ENCODE measurements at places on chromosomes 13 and 19.

GRCh38 chr19:54297759-54298305 is 15.1 kb downstream of the LILRA5 start:
- DNase-seq: no peak

DNA sequence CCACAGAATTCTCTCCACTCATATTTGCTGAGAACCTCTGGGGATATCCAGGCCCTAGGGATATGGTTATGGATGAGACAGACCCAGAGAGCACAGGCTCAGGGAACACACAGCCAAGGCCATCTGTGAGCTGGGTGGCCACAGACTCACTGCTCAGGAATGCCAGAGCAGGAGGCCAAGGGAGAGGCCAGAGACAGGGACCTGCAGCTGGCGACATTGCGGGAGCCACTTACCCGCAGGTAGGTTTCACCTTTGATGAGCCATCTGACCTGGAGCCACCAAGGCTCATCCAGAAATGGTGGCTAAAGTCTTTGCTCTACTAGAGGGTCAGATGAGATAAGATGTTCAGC is 29.4 kb downstream of the CCNE1 start:
- DNase-seq: no peak

GRCh38 chr19:10780368-10780767 is 55.6 kb downstream of the TMED1 start:
- DNase-seq: no peak

- DNase-seq: no peak
Measured at GRCh38 chr19:51027873-51028272, 1.5 kb upstream of the KLK11 start.

- no peak for DNase-seq
Measured at GRCh38 chr19:53519446-53519845, 18.5 kb upstream of the ZNF331 start.

GRCh38 chr19:32750441-32751055 is 31.0 kb downstream of the TDRD12 start:
- no peak for DNase-seq

GRCh38 chr13:113258321-113259054 is 38.6 kb upstream of the LAMP1 start:
- DNase-seq: no peak

GRCh38 chr19:2603334-2603733 is 99.2 kb downstream of the GNG7 start:
- DNase-seq: no peak

DNA sequence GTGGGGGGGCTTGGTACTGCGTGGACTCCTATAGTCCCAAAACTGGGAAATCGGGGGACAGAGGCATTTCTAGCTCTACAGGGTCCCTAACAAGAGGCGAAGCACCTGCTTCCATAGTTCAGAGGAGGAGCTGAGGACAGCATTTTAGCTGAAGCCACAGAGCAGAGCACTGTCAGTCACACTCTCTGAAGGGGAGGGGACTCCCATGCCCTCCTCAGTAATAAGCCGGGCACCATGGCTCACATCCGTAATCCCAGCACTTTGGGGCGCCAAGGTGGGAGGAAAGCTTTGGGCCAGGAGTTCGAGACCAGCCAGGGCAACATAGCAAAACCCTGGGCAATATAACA is 3.8 kb downstream of the NPAS1 start:
- no peak for DNase-seq

DNA sequence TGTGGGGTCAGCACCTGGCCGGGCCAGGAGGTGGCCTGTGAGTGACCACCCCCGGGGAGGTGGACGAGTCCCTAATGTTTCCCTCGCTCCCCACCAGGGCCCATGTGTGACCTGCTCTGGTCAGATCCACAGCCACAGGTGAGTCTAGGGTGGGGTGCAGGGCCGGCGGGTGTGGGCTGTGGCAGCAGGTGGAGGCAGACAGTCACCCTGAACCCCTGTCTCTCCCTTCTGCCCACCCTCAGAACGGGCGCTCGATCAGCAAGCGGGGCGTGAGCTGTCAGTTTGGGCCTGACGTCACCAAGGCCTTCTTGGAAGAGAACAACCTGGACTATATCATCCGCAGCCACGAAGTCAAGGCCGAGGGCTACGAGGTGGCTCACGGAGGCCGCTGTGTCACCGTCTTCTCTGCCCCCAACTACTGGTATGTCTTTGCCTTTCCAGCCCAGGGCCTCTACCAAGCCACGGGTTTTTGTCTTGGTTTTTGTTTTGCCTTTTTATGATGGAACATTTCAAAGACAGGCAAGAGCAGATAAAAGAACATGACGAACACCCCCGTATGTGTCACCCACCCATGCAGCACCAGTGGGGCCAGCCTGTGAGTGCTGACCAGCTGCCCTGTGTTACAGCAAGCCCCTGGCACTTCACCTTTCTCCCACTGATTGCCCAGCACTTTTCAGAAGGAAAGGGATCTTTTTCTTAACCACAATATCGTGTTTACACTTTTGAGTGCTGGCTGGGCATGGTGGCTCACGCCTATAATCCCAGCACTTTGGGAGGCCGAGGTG is 24.9 kb downstream of the CCDC8 start:
- DNase-seq: no peak

DNA sequence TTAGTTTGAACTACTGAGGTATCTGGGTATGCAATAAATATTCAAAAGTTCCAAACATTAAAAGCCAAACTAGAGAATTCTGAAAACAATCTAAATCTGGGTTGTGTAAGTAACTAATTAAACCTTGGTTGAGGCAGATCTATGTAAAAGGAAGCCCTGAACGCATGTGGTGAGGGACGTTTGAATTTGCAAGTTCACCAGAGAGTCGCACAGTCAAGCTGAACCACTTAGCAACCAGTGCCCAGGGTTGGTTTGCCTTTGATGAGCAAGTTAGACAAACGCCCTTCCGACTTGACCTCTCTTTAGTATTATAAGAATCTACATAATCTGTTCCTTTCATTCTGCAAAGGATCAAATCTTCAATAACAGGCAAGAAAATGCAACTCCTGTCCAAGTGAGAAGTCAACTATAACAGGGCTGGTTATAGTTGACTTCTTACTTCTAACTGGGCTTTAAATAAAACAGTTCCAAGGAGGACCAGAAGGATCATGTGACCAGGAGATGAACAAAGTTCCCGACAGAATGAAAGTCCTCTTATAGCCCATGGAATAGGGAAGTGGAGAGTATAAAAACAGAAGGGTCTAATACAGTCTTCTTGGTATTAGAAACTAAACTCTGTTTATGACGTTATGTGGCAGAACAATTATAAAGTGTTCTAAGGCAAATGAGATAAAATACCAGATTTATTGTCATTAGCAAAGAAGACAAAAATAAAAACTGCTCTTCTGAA is 40.6 kb downstream of the PHF11 start:
- no peak for DNase-seq

DNA sequence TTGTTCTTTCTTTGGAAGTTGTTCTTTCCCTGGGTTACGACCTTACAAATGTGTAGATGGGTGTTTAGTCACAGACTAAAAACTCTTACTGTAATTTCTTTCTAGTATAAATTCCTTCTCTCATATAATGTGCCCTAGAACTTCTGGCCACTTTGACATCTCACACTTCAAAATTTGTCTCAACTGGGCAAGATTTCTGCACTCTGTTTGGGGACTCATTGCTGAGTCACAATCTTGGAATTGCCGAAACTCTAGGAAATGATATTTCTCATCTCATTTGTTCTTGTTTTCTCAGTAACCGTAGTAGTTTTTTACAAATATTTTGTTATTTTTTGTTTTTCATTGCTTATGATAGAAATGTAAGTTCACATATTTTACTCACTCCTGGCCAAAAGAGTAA is 2523.2 kb upstream of the PCDH20 start:
- DNase-seq: no peak

DNA sequence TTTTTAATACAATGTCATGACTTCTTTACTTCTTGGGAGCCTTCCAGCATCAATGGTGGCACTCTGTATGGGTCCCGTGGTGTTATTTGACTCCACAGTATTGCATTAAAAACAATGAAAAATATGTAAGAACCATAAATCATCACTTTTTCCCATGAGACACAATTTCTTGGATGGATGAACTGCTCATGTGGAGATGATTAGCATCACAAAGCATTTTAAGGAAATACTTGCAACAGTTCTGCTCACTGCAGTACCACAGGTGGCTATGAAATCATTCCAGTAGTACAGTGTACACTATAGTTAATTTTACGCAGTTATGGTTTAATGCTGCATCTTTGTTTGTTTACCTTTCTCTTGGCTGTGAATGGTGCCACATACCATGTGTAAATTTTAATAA is 37.2 kb upstream of the C1QTNF9B start:
- DNase-seq: no peak

DNA sequence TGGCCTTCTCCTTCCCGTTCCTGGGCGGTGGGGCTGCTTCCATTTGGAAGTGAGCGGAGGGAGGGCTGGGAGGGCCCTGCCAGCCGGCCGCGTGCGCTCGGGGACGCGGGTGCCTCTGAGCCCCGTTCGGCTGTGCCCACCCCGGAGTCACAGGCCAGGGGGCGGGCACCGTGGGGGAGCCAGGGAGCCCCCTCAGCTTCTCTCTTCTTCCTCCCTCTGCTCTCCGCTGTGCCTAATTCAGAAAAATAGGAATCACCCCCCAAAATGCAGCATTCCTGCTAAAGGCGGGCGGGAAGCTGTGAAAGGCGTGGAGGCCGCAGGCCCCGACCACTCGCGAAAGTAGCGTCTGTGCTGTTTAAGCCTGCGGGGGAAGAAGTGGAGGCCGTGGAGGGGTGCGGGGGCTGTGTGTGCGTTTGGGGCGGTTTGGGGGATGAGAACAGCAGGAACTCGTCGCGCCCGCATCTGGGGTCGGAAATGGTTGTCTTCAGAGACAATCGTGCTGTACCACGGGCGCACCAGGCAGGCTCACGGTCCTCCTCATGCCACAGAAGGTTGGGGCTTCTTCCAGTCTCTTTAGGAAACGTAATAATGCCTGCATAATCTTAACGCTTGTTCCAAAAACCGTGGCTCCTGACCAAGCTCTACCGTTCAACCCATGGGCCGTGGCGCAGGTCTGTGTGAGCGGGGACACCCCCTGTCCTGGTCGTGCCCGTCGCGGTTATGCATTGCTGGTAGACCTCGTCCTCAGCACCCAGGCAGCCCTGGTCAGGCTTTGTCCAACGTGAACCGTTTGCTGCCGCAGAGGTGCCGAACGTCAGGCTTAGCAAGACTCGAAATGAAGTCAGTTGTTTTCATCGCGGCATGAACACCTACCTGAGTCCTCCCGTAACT is 110.4 kb upstream of the SOX1 start:
- no peak for DNase-seq

- DNase-seq: no peak
Measured at GRCh38 chr19:30326393-30326710, 45.8 kb upstream of the ZNF536 start.

DNA sequence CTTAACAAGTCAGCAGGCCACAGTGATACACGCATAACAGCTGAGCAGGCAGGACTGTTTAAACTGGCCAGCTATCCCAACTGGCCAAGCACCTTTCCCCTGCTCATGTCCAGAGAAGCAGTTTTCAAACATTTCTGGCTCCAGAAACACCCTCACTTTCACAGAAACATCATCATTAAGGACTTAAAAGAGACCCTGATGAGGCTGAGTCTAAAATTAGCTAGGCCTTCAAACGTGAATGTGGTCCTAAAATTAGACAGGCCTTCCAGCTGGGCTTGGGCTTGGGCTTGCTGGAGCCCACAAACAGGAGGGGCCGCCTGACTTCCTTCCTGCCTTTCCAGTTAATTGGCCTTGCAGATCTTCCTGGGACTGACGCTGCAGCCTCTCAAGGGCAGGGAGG is 334.2 kb downstream of the DNAJC15 start:
- DNase-seq: no peak

- peak; percentile 49 for DNase-seq
Measured at GRCh38 chr13:28805193-28805819, 14.8 kb upstream of the MTUS2 start.

- DNase-seq: peak; percentile 62
Measured at GRCh38 chr19:13262450-13262849, 112.2 kb downstream of the IER2 start.

GRCh38 chr19:40055832-40056504 is at the start of gene ZNF780B:
TSS of gene ZNF780B (minus strand) at chr19:40056231. CDS start at chr19:40050332, 5,899 bp downstream.
- DNase-seq: peak; percentile 81

- DNase-seq: no peak
Measured at GRCh38 chr13:36029166-36029565, 102.0 kb downstream of the DCLK1 start.

DNA sequence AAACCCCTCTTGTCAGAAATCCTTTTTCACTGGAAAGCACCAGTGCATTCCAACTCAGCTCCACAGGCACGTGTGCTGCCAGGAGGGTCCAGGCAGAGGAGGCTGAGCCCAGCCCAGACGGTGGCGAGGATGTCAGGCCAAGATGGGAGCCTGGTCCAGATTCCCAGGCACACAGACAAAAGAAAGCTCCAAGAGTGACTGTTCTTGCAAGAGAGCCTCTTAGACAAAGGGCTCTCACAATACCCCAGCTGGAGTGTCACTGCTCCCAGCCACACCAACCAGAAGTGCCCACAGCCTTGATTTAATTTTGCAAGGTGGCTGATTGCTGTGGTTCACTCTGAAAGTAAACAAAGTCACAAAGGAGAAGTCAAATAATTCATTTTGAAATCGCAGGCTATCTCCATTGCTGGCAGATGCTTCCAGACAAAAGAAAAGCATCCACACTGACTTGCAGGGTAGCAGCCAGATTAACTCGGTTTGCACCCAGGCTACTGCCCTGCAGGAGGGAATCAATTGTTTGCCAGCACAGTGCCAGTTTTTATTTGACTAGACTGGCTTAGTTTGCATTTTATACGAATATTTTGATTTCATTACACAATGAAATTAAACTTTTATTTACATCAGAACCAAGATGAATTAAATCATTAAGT is 95.1 kb downstream of the RAB20 start:
- DNase-seq: no peak

DNA sequence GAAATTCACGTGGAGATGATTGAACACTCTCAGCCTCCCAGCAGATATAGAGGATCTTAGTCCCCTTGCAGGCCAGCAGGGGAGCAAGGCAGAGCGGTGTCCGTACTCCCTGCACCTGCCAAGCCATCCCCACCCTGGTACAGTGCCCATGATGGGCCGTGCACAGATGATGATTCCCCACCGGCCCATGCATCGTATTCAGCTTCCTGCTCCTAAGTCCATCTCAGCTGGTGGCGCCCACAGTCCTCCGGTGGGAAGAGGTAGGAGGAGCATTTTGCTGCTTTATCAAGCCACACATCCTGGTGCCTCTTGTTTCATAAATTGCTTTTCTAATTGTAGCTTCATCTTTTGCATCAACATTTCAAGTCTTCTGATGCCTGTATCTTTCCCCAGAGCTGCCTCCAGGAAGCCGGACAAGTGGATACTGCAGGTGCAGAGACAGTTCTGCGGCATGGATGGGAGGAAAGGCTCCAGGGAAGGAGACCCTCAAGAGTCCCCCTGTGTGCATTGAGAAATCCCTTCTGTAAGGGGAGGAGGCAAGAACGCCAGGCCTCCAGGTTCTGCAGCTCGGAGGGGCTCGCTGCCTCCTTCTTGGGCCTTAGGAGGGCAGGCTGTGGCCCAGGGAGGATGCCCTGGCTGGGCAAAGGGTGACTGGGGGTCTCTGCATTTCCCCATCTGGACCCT is 55.3 kb downstream of the F2RL3 start:
- no peak for DNase-seq

- DNase-seq: no peak
Measured at GRCh38 chr13:99628442-99628841, 127.2 kb downstream of the TM9SF2 start.

Measured in activated CD4-positive, alpha-beta T cell treated with anti-CD3 and anti-CD28 coated beads, Interleukin-10, Interleukin-2, amounts not matched to agents 100 ng/mL and 50 ng/mL, durations not matched to agents 16 hours and 8 hours (primary cell).